ENCODE measurements at places on chromosomes 13 and 19. TPM values are rescaled to one million over a fixed set of nuclear protein-coding genes. Genes with fewer than 3 reads are reported as not detected.
A peak's percentile ranks its signal among the peaks of the same experiment; 100 is the strongest.

DNA sequence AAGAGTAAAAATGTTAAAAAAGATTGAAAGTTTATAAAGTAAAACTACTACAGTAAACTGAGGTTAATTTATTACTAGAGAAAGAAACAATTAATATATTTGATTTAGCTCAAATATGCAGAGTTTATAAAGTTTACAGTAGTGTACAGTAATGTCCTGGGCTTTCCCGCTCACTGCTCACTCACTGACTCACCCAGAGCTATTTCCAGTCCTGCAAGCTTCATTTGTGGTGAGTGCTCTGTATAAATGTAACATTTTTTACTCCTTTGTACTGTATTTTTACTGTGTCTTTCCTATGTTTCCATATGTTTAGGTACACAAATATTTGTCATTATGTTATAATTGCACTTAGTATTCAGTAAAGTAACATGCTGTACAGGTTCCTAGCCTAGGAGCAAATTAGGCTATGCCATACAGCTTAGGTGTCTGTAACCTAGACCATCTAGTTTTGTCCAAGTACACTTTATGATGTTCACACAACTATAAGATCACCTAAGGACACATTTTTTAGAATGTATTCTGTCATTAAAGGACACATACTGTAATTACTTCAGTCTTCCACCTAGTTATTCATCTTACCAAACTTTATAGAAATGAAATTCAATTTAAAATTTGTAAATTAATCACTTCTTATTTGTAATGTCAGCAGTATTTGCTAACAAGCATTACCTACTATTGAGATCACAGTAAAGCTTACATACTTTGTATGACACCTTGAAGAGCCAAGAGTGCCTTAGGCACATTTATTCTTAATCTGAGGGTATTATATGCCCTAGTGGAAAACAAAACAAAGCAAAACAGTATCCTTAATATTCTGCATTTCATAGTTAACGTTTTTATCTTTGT, 683.4 kb downstream of the PCDH9 start:
- H3K4me1 ChIP-seq, result no peaks in the 10 kb centered on the region
- no peak for DNase-seq
- H3K27me3 ChIP-seq, result no peaks in the 10 kb centered on the region
- no peaks in the 10 kb centered on the region for H3K36me3 ChIP-seq
- H3K4me3 ChIP-seq, result no peak overlapping the region

DNA sequence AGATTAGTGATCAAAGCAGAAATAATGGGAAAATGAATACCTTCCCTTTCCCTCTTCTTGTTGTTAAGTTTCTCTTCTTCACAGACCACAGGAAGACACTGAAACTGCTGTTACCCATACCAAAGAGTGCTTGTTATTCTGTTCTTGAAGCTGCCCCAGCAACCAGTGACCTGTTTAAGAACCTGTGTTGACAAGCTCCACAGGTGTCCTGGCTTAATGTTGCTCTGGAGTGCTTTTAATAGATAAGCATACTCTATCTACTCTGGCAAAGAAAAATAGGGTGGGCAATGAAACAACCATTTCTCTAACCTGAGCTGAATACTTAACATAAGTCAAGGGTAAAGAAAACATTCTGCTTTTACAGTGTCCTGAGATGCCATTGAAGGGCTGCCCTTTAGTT, 506.7 kb upstream of the GPC6 start:
- no peak for DNase-seq
- H3K36me3 ChIP-seq, result no peaks in the 10 kb centered on the region
- H3K27ac ChIP-seq, result no peak overlapping the region

Gene RYR1
- 16.5 TPM for total RNA-seq

GRCh38 chr19:48698046-48698445, 2.3 kb downstream of the FUT2 start:
- H3K4me1 ChIP-seq, result no peaks in the 10 kb centered on the region
- H3K27me3 ChIP-seq, result peaks cover 21% of the 10 kb centered on the region
- no peak overlapping the region for H3K27ac ChIP-seq
- no peak for DNase-seq
- no peak overlapping the region for H3K4me3 ChIP-seq

DNA sequence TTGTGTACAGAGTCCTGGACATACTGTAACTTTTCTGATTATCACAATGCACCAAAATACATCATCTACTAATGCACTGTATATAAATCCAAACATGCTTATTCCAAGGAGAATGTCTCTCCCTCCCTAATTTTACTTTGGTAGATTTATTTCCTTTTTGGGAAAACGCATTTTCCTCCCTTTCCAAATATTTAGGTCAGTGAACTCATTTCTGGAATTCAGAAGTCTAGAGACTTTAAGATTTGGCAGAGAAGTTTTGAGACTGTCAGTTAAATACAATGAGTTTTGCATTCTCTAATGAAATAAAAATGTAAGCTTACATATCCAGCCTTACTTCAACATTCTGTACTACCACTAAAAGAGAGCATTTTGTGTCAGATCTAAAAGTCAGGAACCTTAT, 165.8 kb upstream of the EDNRB start:
- no peak overlapping the region for H3K4me3 ChIP-seq
- H3K27me3 ChIP-seq, result no peaks in the 10 kb centered on the region
- peaks cover 7% of the 10 kb centered on the region for H3K4me1 ChIP-seq

GRCh38 chr19:1049106-1049505, 9.2 kb downstream of the ABCA7 start:
- H3K27me3 ChIP-seq, result no peaks in the 10 kb centered on the region
- H3K27ac ChIP-seq, result no peak overlapping the region
- no peak overlapping the region for H3K4me3 ChIP-seq
- no peaks in the 10 kb centered on the region for H3K4me1 ChIP-seq

DNA sequence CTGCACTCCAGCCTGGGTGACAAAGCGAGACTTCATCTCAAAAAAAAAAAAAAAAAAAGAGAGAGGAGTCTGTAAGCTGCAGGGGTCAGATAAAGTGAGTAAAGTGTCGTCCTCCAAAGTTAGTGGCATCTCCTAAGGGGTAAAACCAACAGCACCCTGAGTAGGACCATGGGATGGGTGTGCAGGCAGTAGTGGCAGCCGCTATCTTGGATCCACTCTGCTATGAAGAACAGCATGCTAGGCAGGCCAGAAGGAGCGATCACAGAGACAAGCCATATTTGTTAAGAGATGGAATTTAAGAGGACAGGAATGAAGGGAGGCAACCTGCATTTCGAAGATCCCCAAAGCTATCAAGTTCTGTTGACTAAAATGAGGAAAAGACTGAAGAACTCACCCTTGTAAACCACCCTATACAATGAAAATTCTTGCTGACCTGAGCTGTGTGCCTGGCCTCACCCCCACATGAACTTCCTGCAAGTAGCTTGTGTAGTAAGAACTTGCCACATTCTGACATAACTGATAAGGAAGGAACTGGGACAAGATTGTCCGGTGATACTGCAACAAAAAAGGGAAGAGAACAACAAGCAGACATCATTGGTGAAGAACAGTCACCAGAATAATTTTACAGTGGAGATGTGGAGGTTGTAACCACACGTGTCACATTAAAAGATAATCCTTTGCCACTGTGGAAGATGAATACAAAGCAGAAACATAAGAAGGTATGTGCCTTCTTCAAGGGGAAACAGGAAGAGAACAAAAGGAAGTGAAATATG, 16.2 kb downstream of the DPY19L3 start:
- no peak overlapping the region for H3K4me3 ChIP-seq
- DNase-seq, result no peak
- H3K4me1 ChIP-seq, result no peaks in the 10 kb centered on the region
- no peak overlapping the region for H3K27ac ChIP-seq
- H3K27me3 ChIP-seq, result no peaks in the 10 kb centered on the region

DNA sequence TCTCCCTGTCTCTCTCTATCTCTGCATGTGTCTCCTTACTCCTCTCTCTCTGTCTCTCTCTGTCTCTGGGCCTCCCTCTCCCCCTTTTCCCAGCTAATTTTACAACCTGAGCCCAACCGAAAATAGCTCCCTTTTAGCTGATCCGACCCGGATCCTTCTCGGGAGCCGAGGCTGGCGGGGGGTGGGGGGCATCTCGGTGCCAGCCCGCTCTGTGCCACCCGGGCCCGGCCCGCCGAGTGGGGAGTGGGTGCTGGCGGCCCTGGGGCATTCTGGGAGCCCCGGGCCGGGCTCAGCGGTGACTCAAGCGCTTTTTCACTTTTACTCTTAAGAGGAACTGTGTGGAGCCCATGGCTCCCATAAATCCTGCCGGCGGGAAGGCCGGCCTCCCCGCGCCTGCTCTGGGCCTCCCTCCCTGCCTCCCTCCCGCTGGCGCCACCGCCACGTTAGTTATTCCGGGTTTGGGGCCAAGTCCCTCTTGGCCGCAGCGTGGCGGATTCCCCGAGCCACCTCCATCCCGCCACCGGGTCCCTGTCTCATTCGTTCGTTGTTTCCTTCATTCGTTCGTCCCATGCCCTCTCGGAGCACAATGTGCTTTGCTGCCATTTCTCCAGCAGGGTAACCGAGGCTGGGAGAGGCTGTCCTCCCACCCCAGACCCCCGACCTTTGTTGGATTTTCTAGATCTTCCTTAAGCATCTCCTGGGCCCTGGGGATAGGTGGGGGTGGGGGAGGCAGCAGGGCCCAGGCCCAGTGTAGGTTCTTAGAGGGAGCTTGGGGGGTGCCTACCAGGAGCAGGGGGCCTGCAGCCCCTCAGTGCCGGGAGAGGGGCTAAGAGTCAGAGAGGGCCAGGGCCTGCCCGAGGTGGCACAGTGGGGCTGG, 3.2 kb downstream of the NFIC start:
- H3K27ac ChIP-seq, result peak overlapping the region; percentile 92
- H3K27me3 ChIP-seq, result no peaks in the 10 kb centered on the region
- H3K36me3 ChIP-seq, result no peaks in the 10 kb centered on the region
- H3K4me3 ChIP-seq, result peak overlapping the region; percentile 99
- no peak for DNase-seq

GRCh38 chr13:31835932-31836331, 96.6 kb downstream of the RXFP2 start:
- DNase-seq, result no peak
- H3K4me1 ChIP-seq, result no peaks in the 10 kb centered on the region
- no peaks in the 10 kb centered on the region for H3K27me3 ChIP-seq
- no peak overlapping the region for H3K27ac ChIP-seq
- H3K36me3 ChIP-seq, result no peaks in the 10 kb centered on the region
- H3K4me3 ChIP-seq, result no peak overlapping the region

GRCh38 chr13:24271601-24272451, 37.6 kb upstream of the C1QTNF9 start:
- H3K36me3 ChIP-seq, result no peaks in the 10 kb centered on the region
- H3K4me3 ChIP-seq, result peak overlapping the region; percentile 50
- peaks cover 69% of the 10 kb centered on the region for H3K4me1 ChIP-seq

Gene GPR12
- total RNA-seq, result not detected

Gene ZNF568
- total RNA-seq, result 12.7 TPM

- no peaks in the 10 kb centered on the region for H3K36me3 ChIP-seq
- no peak overlapping the region for H3K4me3 ChIP-seq
- no peak overlapping the region for H3K27ac ChIP-seq
- H3K4me1 ChIP-seq, result no peaks in the 10 kb centered on the region
Observed at GRCh38 chr13:66835040-66835628, 395.0 kb downstream of the PCDH9 start.

GRCh38 chr13:99991828-99992775, 10.5 kb downstream of the ZIC2 start:
- H3K27ac ChIP-seq, result no peak overlapping the region
- H3K27me3 ChIP-seq, result peaks cover 100% of the 10 kb centered on the region
- no peak overlapping the region for H3K4me3 ChIP-seq

Gene LGALS14
- not detected for total RNA-seq

DNA sequence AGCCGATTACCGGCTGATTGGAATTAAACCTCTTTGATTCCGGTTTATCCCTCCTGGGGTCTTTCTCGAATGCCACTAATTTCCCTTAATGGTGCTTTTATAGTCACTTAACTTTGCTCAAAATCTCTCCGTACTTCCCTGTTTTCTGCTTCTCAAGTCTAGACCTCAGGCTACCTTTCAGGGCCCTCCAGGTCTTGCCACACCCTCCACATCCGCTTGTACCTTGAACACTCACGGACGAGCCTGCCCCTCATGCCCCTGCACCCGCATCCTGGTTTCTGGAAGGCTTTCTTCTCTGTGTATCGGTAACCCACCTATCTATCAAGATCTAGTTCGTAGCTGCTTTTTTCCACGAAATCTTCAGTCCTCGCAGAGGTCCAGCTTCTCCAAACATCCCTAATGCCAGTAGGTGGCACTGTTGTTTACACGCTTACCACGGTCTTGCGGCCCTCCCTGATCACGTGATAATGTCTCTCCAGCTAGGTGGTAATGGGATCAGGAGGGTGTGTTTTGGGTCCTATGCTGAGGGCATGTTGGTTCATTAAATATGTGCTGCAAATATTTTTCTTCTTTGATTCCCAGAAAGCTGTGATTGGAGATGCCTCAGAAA, 13.8 kb downstream of the ATP12A start:
- H3K4me1 ChIP-seq, result peaks cover 3% of the 10 kb centered on the region
- H3K4me3 ChIP-seq, result no peak overlapping the region
- no peaks in the 10 kb centered on the region for H3K36me3 ChIP-seq
- no peak overlapping the region for H3K27ac ChIP-seq
- no peaks in the 10 kb centered on the region for H3K27me3 ChIP-seq
- no peak for DNase-seq

Gene LIG4
- total RNA-seq, result 9.2 TPM

GRCh38 chr13:44465318-44465717, 91.7 kb downstream of the SERP2 start:
- H3K4me3 ChIP-seq, result no peak overlapping the region
- no peak for DNase-seq
- no peaks in the 10 kb centered on the region for H3K4me1 ChIP-seq

- no peaks in the 10 kb centered on the region for H3K36me3 ChIP-seq
- H3K4me3 ChIP-seq, result no peak overlapping the region
- peaks cover 52% of the 10 kb centered on the region for H3K27me3 ChIP-seq
- peaks cover 24% of the 10 kb centered on the region for H3K4me1 ChIP-seq
Observed at GRCh38 chr19:50569938-50570540, 1.8 kb upstream of the LRRC4B start.

GRCh38 chr19:33427801-33428626, 54.5 kb downstream of the CEBPG start:
- H3K27ac ChIP-seq, result no peak overlapping the region
- no peak for DNase-seq
- no peaks in the 10 kb centered on the region for H3K36me3 ChIP-seq
- no peaks in the 10 kb centered on the region for H3K4me1 ChIP-seq

DNA sequence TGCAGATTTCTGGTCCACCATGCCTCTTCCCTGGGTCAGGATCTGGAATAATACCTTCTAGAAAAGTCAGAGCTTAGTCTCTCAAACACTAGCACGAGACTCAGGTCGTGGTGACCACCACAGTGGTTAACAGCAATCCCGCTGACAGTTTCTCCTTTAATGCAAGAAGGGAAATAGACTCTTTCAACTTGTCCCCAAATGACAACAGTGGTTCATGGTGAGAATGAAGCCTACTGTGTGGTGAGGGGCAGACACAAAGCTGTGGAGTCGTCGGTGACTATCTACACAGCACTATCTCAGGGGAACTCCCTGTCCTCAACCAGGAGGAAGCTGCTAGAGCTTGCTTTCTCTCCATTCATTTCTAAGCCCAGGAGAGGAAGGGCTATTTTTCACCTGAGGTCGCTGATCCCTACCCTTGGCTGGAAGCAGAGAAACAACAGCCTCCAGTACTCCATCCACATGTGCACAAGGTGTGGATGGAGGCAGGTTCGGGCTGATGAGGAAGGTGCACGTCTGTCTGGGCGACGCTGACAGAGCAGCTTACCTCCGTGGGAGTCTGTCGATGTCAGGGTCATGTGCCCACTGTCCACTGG, 72.4 kb downstream of the STK24 start:
- H3K36me3 ChIP-seq, result no peaks in the 10 kb centered on the region
- no peak overlapping the region for H3K4me3 ChIP-seq
- H3K27ac ChIP-seq, result peak overlapping the region; percentile 5
- peaks cover 67% of the 10 kb centered on the region for H3K4me1 ChIP-seq
- no peak for DNase-seq

Data from tibial nerve (tissue), 4 donors.